Activated naive CD4-positive, alpha-beta T cell treated with anti-CD3 and anti-CD28 coated beads for 36 hours (primary cell): ENCODE measurements at places on chromosomes 4 and X. TPM values are rescaled to one million over a fixed set of nuclear protein-coding genes. Genes with fewer than 3 reads are reported as not detected.

- no peak for DNase-seq
Observed at GRCh38 chr4:28227764-28228163, 1367.1 kb downstream of the STIM2 start.

- DNase-seq: no peak
Observed at GRCh38 chr4:149426461-149426860, 389.2 kb downstream of the IQCM start.

DNA sequence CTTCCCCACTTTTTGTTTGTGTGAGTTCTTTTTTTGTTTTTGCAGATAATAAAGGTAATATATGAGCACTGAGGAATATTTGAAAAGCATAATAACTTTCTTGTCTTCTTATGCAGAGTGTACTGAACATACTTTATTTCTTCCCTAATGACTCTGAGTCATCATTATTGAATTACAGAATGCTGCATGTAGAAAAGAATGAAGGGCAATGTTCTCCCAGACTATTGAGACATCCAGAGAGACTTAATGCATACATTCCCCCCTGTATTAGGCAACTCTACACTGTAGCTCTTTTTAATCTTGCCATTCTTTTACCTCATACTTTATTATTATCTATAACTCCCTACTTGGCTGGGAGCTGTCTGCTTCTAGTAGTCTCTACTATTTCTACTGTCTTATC lies 240.5 kb upstream of the ANKRD50 start:
- no peak for DNase-seq

GRCh38 chr4:5845035-5845905 lies 47.6 kb downstream of the CRMP1 start:
- no peak for DNase-seq

GRCh38 chrX:21996872-21997455 lies 35.2 kb upstream of the PHEX start:
- no peak for DNase-seq

DNA sequence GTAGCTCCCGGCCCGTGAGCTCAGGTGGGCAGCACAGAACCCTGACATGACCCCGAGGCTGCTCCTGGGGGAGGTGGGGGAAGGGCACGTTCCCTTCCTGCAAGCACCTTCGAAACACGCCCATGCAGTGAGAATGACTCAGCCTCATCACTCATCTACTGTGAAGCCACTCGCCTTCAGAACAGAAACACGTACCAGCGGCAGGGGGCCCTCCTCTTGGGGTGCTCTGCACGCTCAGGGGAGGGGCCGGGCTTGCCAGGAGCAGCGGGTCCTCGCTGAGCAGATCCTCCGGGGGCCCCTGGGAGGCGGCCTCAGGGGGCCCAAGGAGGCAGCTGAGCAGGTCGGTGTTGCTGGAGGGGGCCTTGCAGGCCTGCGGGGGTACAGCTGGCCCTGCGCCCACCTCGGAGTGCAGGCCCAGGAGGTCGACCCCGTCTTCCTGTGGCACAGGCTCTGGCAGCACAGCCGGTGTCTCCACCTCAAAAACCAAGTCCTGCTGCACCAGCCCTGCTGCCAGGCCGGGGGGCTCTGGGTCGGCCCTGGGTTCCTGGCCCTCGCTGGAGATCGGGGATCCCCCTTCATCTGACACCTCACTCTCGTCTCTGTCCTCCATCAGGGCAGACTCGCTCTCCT lies 40.9 kb upstream of the CPLX1 start:
- no peak for DNase-seq

GRCh38 chrX:136941396-136942337 lies 61.1 kb upstream of the RBMX start:
- DNase-seq: no peak

- DNase-seq: no peak
Observed at GRCh38 chr4:105551965-105552746, at the start of gene ARHGEF38. ARHGEF38 (plus strand) TSS chr4:105552620; CDS start chr4:105552766, 146 bp downstream.

Gene GPAT3
- total RNA-seq: 3.1 TPM

Gene FGF16
- total RNA-seq: 0.12 TPM

Gene PLAC8
- total RNA-seq: 62.0 TPM

Gene SSX4B
- total RNA-seq: not detected
